ENCODE measurements at places on chromosomes 7 and 10.

- no peak for DNase-seq
Observed at GRCh38 chr10:70480239-70480861, 1.8 kb downstream of the PALD1 start.

- no peak for DNase-seq
Observed at GRCh38 chr7:44266526-44266925, 58.9 kb downstream of the CAMK2B start.

- no peak for DNase-seq
Observed at GRCh38 chr7:21617513-21617912, 74.7 kb downstream of the DNAH11 start.

DNA sequence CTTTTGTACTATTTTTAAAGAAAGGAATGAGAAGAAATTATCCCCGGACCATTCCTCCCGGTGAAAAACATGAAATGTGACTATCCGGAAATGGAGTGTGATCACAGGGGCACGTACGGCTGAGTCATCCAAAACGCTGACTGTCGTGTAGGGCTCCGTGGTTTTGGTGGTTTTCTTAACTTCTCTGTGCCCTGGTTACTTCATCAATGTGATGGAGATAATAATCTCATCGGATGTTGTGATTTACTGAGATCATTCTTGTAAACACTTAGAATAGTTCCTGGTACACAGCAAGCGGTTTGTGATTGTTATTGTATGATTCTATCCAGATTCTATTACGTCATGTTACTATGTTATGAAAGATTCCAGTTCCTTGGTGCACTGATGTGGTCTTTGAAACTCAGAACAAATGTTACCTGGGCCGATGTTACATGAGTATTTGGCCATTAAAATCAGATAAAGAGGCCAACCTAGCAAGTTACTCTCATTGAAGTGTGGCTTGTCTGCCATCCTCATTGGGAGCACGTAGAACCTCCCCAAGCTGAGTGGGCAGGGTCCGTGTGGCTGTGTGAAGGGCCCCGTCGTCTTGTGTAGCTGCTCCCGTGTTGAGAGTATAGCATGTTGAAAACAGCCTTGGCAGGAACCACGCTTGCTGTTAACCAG is 99.5 kb downstream of the CAMK1D start:
- DNase-seq = peak; percentile 90

GRCh38 chr7:21356616-21357015 is 71.3 kb upstream of the SP4 start:
- no peak for DNase-seq

GRCh38 chr7:17516771-17517170 is 218.3 kb downstream of the AHR start:
- no peak for DNase-seq

- no peak for DNase-seq
Observed at GRCh38 chr10:86756511-86757112, at the start of gene BMPR1A. TSS of gene BMPR1A (plus strand) at chr10:86756619. CDS start at chr10:86876019, 119,400 bp downstream.

DNA sequence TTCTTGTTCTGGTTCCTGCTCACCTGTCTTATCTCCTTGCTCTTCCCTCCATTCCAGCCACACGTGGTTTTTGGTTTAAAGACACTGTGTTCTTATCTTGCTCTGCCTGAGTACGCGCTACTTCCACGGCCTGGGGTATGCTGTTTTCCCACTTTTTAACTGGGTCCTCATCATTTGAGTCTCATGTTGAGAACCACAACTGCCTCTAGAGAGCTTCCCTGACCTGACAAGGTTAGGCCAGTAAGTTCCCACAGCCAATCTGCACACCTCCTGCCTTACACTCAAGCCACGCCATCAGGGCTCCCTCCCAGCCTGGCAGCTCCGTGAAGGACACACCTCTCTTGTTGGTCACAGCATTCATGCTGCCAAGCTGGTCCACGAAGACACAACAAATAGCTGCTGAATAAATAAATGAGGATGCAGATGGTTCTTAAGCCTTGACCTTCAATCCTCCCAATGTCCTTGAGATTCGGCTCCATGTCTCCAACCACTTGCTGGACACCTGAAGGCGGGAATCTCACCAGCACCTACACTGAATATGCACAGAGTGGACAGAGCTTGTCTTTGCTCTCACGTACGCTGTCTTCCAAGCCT is 201.7 kb upstream of the KLF14 start:
- DNase-seq = no peak

GRCh38 chr7:105016068-105016708 is 2.2 kb downstream of the KMT2E start:
- DNase-seq = no peak

DNA sequence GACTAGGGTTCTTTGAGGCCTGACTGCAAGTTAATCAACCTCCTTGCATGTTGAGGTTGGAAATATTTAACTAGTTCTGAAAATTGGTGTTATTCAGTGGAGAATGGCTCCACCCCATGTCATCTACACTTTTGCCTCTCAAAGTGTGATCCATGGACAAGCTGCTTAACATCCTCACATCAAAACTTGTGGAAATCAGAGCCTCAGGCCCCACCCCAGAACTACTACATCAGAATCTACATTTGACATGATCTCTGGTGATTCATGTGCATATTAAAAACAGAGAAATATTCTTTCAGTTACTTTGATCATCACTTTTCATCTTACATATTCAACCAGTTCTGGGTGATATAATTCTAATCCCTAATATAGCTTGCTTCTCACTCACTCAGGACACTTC is 632.9 kb downstream of the ARL4A start:
- no peak for DNase-seq

DNA sequence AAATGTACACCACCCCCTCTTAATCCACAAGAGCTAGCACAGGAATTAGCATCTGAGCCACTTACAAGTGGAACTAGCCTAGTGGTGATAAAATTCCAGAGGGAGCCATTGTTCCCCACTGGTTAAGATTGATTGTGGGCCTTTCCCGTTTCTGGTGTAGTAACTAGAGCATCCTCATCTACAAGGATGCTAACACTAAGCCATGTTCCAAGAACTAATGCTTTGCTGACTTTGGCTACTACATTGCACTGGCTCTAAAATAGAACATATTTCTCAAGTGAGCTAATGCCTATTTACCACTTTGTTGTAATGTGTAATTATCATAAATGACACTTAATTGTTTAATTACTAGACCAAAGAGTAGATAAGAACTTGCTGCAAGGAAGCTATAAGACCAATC is 143.7 kb downstream of the FZD1 start:
- no peak for DNase-seq

DNA sequence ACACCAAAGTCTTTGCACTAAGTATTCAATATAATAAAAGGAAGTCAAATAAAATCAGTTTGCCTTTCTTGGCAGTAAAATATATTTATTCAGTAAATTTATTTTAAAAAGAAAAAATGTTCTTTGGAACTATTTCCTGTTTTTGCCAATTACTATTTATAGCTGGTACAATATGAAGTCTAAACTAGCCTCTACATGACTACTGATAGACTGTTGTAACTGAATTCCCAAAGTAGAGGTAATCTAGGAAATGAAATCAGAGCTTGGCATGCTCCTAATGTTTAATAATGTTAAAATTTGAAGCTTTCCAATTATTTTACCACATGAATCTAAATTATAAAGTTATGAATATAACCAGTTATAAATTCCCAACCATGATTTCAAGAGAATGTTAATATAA is 385.5 kb downstream of the SEMA3D start:
- no peak for DNase-seq

- DNase-seq = peak; percentile 35
Observed at GRCh38 chr10:96711048-96711728, 9.1 kb downstream of the PIK3AP1 start.

- DNase-seq = no peak
Observed at GRCh38 chr7:31067491-31067890, 15.4 kb downstream of the ADCYAP1R1 start.

- no peak for DNase-seq
Observed at GRCh38 chr7:44394636-44395035, 69.2 kb upstream of the CAMK2B start.

DNA sequence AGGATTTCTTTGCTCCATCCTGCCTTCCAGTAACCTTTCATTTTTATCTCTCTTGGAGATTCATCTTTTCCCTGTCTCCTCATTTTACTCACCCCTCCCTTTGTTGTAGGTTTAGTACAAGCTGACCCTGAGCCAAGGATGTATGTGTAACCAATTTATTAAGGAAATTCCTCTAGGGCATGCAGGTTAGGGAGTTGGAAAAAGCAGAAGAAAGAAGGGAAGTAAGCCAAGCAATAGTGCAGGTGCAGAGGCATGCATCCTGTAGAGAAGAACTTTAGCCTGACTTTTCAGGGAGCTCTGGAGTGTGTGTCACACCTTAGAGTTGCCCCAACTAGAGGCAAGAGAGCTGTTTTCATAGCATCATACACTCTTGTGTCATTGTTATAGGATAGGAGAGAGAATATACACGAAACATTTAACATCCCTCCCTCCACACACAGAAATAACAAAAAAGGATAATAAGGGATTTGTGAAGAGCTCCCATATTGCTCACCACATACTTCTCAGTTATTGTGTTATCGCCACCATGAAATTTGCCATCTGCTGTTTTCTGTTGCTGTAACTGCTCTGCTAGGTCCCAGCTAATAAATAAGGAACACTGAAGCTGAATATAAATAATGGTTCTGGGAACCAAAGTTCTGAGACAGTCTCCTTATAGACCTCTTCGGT is 21.8 kb upstream of the SEMA3C start:
- no peak for DNase-seq

GRCh38 chr10:92627845-92628480 is 35.0 kb downstream of the KIF11 start:
- peak; percentile 6 for DNase-seq

DNA sequence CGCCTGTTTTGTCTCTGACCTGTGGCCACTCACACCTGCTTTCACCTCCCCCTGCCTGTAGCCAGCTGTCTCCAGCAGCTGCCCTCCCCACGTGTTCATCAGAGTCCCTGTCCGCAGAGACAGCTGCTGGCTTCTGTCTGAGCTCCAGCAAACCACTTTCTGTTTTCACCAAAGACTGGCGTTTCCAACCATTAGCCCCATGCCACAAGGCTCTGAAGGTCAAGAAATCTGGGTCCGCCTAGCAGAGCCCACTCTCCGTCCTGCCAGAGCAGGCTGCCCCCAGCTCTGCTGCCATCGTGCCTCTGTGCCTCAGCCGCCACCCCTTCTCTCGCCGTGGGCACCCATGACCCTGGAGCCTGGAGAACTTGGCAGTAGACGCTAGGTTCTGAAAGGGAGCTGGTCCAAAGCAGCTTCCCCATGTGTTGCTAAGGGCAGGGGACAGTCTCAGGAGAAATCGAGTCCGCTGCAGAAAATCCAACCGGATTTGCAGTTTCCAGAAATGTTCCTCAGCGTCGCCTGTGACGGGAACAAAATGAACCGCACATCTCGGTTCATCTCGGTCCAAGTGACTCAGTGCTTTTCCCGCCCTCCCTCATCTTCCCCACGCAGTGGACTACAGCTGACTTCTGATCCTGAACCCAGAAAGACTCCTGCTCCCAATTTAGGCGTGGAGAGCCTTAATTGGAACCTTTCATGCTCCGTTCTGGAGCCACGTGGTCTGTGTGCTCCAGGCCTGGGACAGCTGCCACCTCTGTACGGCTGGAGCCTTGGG is 28.0 kb downstream of the TMEM120A start:
- DNase-seq = no peak

DNA sequence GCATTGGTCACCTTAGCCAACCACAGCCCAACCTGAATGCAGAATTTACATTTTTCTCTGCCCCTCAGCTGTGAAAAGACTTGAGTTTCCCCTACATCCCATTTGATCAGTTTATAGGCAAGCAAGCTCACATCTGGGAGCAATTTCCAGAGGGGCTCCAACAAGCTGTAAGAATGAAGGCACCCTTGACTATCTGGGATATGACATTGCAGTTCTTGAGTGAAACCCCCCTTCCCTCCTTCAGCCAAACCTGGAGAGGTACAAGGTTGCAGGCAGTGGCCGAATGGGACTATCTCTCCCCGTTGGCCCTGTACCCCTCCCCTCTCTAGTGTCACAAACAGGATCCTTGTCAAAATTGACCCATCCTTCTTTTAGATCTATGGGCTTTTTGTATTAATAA is 30.5 kb downstream of the POLL start:
- DNase-seq = no peak
